Glomerular endothelial cell (primary cell): ENCODE measurements at places on chromosomes 4 and X.
A peak's percentile ranks its signal among the peaks of the same experiment; 100 is the strongest.

- DNase-seq = no peak
These were observed 521.5 kb downstream of the BCOR start for GRCh38 chrX:39576041-39576872.

- no peak for DNase-seq
These were observed 79.5 kb upstream of the FAM9C start for GRCh38 chrX:13123857-13124345.

DNA sequence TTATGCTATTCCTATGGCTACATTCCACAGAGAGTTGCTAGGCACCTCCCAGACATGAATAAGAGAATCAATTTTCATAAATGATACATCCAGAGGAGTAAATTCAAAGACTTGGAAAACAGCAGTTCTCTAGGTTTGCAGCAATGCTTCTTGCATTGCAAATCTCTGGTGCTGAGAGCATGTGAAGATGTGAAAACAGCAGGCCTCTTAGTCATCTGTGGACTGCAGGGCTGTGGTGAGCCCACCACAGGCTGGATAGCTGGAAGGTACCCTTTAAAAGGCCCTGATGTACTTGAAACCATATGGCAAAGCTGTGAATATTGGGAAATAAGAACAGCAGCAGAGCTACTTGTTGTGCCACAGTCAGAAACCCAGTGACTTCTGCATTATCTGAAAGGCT lies 2135.9 kb downstream of the ARAP2 start:
- DNase-seq = no peak

- no peak for DNase-seq
These were observed 117.8 kb downstream of the RASGEF1B start for GRCh38 chr4:81353861-81354260.

DNA sequence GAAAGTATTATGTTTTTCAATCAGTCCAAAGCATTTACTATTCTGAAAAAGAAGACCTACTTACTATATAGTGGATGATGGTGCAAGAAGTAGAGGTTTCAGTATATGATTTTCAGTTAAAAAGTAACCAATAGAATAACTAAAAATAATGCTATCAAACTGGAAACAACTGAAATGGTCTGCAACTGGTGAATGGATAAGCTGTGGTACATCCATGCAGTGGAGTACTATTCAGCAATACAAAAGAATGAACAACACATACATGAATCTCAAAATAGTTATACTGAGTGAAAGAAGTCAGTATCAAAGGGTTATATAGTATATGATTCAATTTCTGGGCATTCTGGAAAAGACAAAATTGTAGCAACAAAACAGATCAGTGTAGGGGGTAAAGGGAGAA lies 55.9 kb downstream of the PLAC1 start:
- no peak for DNase-seq

DNA sequence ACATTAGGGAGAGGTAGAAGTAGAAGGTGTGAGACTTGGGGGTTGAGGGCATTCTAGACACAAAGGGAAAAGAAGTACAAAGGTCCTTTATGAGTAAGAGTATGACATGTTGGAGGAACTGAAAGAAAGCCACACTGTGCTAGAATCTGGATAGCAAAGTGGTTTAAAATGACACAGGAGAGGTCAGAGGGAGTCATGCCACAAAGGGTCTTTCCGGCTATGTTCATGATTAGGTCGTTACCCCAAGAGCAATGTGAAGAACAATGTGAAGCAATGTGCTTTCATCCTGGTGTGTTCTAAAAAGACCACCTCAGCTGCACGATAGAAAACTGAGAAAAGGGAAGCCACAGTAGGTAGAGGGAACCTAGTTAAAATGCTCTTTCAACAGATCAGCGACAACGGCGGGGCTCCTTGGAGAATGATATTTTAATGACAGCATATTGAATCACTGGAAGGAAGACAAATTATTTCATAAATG lies 29.2 kb downstream of the SMIM14 start:
- no peak for DNase-seq

DNA sequence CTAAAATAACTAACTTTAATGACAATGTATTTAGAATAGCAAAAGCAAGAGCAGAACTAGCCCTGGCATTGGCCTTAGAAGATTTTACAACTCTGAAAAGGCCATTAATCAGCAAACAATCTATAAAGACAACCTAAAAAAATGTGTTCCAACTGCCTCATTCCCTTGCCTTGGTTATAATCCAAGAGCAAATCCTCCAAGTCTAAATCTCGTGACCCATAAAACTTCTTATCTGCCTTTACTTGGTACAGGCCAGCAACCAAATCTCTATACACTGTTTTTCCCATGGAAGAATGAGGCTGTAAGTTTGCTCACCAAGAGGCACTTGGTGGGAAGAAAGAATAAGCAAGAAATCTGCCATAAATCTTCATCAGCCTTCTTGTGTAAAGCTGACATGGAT lies 175.3 kb upstream of the MID1 start:
- no peak for DNase-seq

- peak; percentile 10 for DNase-seq
These were observed 311.3 kb downstream of the PCDH19 start for GRCh38 chrX:100098660-100099375.
